ENCODE measurements at places on chromosomes 5 and 9.

GRCh38 chr5:3214838-3215374, 380.7 kb upstream of the IRX1 start:
- DNase-seq, result no peak

GRCh38 chr5:14465116-14465515, 116.5 kb upstream of the OTULINL start:
- no peak for DNase-seq

DNA sequence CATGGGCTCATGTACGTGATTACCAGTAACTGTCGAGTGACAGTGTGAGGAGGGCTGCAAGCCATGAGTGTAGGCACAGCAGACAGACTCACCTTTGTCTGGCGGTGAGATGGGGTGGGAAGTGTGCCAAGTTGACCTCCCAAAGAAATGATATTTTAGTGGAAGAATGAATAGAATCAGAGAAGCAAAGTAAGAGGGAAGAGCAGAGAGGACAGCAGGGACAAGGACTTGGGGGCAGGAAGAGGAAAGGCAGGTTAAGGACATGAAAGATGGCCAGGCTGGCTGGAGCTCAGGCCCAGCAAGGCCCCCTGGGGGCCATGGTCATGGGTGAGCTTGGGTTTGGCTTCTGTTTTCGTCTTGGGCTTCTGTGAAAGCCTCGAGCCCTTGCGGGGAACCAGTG, 20.2 kb downstream of the TGFBI start:
- no peak for DNase-seq

DNA sequence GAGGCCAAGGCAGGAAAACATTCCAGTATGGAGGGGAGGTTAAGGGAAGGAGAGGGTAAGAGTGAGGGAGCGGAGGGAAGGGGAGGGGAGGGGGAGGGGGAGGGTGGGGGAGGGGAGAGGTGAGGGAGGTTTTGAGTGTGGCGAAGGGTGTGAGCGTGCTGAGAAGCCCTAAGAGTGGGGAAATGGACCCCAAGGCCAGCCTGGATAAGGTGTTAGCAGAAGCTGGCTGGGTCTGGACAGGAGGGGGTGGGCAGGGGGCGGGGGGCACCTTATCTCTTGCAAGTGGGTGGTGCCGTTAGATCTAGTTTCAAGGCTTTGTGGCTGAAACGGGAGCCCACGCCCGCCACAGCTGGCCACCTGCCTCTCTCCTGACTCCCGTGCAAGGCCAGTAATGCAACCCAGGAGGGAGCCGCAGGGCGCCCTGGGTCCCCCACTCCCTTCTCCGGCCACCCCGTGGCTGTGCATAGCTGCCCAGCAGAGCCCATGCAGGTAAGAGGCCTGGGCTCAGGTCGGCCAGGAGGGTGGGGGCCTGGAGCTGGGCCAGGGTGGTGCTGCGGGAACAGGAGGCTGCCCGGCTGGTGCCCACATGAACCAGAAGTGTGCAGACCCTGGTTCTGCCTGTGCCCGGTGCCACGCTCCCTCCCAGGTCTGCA, 677 bp downstream of the RNF224 start:
- no peak for DNase-seq

DNA sequence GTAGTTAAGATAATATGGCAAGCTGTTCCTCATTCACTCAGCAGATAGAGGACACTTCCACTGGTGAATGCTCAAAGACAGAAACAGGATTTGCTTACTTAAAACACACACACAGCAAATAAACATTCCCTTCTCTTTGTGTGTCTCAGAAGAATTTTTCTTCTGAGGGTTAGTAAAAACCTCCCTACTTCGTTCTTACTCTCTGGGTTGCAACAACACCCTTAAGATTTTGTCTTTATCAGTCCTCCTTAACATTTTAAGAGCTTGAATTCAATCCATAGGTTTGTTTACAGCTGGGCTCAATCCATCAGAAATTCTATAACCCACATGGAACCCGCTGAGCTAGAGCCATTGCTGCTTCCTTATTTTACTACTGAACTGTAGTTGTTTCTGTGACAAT, 237.4 kb upstream of the PIK3R1 start:
- no peak for DNase-seq

DNA sequence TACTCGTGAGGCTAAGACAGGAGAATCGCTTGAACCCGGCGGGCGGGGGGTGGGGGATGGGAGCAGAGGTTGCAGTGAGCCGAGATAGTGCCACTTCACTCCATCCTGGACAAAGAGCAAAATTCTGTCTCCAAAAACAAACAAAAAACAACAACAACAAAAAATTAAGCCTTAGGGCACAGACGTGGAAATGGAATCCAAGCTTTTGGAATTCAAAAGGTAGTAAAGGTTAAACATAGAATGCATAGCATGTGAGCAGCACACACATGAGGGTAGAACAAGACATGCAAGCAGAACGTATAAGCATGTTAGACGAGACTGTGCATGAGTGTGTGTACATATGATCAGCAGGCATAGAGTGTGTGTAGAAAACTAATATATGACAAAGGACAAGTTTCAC, 68.0 kb downstream of the PTBP3 start:
- no peak for DNase-seq

- no peak for DNase-seq
Observed at GRCh38 chr5:1016476-1016875, 7.9 kb downstream of the NKD2 start.

GRCh38 chr9:114271556-114272510, 51.1 kb upstream of the ORM1 start:
- DNase-seq, result no peak

GRCh38 chr9:92165484-92165883, 50.3 kb upstream of the SPTLC1 start:
- DNase-seq, result no peak

DNA sequence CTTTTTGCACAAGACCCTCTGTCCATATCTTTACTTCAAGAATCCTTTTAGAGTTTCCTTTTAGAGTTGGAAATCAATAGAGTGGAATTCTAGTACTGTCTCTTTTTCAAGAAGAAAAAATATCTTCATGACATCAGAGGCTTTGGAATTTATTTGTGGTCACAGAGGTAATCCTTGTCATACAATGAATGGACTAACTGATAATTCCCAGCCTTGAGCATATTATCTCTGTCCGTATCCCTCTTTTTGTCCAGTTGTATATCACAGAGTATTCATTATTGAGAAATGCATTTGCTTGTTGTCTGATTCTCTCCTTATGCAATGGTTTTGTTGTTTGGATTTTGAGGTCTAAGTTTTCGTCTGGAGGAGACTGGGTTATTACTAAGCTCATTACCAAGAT, 82.0 kb upstream of the HAPLN1 start:
- no peak for DNase-seq

GRCh38 chr5:72166070-72166979, 59.0 kb downstream of the MAP1B start:
- DNase-seq, result no peak

GRCh38 chr5:120817044-120817985, 353.2 kb downstream of the PRR16 start:
- no peak for DNase-seq

GRCh38 chr5:16768184-16768583, 151.4 kb upstream of the RETREG1 start:
- no peak for DNase-seq

All from H1 (cell line).